ENCODE measurements at places on chromosomes 1 and 21. TPM values are rescaled to one million over a fixed set of nuclear protein-coding genes. Genes with fewer than 3 reads are reported as not detected.

Gene HIVEP3
- 4.3 TPM for total RNA-seq

Gene CD84
- total RNA-seq: not detected

Gene AKR7A3
- total RNA-seq: 0.16 TPM

Gene TMCC2
- 1.5 TPM for total RNA-seq

All from A549 treated with dexamethasone at 1 μM for 4 hours (cell line).